Neural progenitor cell (in vitro differentiated cells): ENCODE measurements at places on chromosomes 13 and 19.
A peak's percentile ranks its signal among the peaks of the same experiment; 100 is the strongest.

GRCh38 chr19:12946092-12946721 is 545 bp downstream of the RAD23A start:
- peak; percentile 94 for DNase-seq

DNA sequence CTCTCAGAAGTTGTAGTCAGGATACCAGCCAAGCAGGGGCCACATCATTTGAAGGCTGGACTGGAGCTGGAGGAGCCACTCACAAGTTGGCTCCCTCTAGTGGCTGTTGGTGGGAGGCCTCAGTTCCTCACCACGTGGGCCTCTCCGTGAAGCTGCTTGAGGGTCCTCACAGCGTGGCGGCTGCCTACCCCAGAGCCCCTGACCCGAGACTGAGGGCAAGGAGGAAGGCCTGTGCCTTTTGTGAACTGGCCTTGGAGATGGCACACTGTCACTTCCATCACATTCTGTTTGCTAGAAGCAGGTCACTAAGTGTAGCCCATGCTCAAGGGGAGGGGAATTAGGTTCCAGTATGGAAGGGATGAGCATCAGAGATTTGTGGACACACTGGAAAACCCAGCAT is 14.6 kb downstream of the GNA11 start:
- DNase-seq = peak; percentile 86

DNA sequence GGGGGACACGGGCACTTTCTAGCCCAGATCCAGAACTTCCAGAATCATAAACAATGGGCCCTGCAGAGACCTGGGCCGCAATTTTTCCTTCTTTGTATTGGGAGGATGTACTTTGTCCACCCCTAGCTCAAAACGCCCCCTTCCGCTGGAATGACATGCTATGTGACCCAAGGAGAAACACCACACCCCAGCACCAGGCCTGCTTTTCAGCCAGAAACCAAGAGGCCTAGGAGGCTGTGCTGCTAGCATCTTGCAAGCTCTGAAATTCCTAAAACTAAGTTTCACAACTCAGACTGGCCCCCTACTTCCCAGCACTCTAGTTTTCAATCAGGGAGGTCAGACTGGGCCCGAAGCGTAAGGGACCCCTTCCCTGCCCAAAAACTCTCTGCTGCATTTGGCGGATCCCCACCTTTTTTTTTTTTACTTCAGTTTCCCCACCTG is 538 bp downstream of the LSM4 start:
- DNase-seq = peak; percentile 81

- DNase-seq = no peak
These were observed 5.8 kb upstream of the B9D2 start for GRCh38 chr19:41369769-41370168.

DNA sequence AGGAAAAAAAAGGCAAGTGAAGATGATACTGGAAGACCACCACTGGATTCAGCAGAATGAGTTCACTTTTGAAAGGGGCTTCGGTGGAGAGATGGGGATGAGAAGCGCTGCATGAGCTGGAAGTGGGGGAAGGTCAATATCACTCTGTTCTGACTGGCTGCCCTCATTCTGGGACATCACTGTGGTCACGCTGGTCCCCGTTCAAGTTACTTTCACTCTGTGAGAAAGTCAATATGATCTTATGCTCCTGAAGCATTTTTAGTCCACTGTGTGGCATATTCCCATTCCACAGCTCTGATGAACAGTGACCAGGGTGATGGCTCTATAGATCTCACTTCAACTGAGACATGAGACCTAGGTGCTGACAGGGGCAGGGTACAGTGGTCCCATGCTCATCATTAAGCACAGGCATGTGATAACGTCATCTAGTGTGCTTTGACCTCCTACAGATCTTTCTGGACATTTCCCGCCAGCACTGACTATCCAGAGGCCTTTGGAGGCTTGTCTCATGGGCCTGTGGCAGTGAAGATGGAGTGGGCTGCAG is 40.2 kb upstream of the GPR183 start:
- no peak for DNase-seq

- peak; percentile 36 for DNase-seq
These were observed 324.0 kb downstream of the GPC5 start for GRCh38 chr13:91722267-91722884.

DNA sequence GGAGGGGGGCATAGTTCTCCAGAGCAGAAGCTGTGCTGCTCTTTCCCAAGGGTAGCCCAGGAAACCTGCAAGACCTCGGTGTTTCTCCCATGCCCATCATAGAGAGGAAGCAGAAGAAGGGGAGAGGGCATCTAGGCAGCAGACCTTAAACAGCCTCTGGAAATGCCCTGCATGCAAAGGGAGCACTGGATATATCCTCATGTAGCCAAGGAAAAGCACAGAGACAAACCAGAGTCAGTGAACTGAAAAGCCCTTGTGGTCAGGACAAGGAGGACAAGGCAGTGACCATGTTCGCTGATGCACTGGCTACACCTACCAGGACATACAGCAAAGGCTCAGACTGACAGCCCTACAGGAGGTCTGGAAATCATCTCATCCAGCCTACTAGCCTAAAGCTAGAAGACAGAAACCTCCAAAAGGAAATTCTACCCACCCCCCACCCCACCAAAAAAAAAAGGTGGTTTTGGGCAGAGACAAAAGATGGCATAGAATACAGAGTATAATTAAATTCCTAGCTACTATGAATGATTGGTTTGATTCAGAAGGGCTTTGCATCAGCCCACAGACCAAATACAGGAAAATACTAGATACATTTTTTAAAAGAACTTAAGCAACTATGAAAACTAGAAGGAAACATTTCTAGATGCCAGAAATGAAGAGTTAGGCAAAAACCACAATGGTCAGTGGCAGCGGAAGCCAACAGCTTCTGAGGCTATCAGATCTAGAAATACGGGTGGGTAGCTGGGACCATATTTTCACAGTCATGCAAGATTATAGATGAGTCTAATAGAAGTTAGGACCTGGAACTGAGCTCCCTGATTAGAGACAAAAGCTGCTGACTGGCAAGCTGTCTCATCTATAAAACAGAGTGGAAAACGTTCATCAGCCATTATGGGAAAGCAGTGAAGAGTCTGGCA is 4.4 kb upstream of the TBC1D4 start:
- DNase-seq = peak; percentile 3

- no peak for DNase-seq
These were observed 1.6 kb downstream of the CYSLTR2 start for GRCh38 chr13:48655291-48655690.

- DNase-seq = no peak
These were observed 29.9 kb downstream of the LAIR2 start for GRCh38 chr19:54532528-54532927.

- DNase-seq = peak; percentile 3
These were observed 817.8 kb upstream of the PCDH9 start for GRCh38 chr13:68047889-68048288.

DNA sequence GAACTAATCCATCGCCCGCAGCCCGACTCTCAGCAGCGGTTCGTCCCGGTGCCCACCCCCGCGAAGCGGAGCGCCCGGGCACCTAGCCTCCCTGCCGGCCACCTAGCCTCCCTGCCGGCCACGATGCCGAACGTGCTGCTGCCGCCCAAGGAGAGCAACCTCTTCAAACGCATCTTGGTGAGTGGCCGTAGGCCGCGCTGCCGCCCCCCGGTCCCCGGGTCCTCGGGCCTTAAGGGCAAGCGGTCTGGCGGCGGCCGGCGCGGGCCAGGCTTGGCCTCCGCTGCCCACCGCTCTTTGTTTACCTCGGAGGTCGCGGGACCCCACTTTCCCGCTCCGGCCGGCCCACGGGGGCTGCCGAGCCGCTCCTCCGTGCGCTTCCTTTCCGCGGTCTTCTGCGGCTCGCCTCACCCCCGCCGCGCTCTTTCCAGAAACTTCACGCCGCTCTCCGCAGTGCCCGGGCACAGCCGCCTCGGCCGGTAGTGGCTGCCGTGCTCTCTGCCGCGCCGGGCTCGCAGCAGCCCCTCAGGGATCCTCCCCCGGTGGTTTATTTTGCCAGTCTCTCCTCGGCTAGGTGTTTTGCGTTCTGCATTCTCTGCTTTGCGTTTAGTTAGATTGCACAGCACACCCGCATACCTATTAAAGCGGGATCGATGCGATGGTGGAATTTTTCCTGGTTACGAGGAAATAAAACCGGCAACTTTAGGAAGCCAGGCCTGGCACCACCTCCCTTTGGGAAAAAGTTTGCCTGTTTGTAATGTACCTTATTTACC is 524 bp downstream of the NAA16 start:
- DNase-seq = peak; percentile 70

DNA sequence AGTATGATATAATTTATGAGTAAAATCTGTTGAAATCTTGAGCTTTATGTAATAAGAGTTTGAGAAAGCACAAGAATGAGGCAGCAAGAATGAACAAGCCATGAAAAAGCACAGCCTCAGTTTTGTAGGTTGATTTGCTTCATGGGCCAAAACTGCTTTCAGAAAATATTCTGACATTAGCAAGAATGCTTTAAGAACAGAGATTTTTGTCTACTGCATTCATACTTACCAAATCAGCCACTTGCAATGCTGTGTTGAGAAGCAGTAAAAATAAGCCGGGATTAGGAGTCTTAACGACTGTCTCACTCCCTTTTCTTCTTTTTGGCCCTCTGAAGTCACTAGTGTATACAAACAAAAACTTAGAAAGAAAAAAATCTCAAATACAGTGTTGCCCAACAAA is 114.5 kb downstream of the POSTN start:
- DNase-seq = no peak

DNA sequence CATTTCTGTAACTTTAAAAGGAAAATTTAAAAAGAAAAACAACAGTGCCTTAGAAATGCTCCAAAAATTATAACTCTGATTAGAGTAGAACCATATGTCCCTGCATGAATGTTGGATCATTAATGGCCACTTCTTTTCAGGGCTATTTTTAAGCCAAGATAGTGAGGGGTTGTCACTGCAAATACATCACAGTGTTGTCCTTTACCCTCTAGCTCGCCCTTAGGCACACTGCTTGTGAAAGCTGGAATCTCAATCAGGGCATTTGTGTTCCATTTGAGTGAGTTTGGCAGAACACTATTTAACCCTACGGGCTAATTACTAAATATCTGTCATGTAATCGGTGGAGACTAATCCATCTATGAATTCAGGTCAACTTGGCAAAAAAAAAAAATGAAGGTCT is 212.2 kb downstream of the NHLRC3 start:
- no peak for DNase-seq

GRCh38 chr19:40571831-40572495 is 4.7 kb upstream of the SHKBP1 start:
- no peak for DNase-seq

- DNase-seq = no peak
These were observed 2.0 kb upstream of the DMWD start for GRCh38 chr19:45794627-45795026.

- DNase-seq = no peak
These were observed 40.5 kb upstream of the NBEA start for GRCh38 chr13:34901572-34901971.

DNA sequence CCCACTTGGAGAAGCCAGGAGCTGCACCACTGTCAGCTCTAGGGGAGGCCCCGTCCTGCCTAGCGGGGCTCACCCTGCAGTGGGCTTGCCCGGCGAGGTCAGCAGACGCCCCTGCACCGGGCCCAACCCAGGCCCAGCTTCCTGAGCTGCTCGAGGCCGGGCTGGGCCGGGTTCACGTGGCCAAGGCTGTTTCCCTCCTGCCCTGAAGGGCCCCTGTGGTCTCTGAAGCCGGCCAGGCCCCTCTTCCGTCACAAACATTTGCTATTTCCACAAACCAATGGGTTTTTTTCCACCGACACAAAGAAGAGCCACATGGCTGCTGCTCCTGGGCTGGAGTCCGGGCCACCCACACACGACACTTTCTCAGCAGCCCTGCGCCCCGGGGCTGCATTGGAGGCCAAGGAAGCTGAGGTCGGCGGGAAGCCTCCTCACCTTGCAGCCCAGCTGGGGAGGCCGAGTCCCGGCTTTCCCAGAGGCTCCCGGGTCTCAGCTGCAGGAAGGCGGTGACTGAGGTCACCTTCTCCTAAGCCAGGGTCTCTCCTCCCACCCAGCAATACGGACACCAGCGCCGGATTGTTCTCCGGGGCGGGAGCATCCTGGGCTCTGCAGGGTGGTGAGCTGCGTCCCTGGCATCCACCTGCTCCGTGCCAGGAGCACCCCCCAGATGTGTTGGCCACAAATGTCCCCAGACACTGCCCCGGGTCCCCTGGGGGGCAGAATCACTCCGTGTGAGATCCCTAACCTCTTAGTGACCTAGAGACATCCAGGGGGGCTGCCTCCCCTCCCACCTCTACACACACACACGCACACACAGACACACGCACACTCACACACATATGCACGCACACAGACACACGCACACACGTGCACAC is 80.5 kb downstream of the GADD45B start:
- no peak for DNase-seq

DNA sequence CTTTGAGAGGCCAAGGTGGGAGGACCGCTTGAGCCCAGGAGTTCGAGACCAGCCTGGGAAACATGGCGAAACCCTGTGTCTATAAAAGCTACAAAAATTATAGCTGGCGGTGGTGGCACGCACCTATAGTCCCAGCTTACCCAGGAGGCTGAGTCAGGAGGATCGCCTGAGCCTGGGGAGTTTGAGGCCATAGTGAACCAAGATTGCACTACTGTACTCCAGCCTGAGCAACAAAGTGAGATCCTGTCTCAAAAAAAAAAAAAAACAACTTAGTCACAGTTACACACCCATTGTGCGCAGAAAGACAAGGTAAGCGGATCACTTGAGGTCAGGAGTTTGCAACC is 728 bp upstream of the DENND1C start:
- no peak for DNase-seq

DNA sequence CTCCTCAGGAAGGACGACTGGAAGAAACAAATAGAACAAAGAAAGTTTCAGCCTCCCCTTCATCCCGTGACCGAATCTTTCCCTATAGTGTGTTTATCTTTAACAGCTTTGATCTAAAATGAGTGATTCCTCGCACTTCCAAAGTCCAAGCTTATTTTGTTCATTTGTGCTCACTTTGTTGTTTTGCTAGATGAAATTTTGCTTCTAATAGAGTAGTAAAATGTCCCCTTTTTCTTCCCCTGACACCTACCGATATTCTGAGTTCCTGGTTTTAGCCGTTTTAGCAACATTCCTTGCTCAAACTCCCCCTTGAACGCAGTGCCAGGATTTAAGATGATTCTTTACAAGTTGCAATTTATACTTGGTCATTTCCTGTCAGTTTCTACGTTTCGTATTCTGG is 204.2 kb downstream of the FGF9 start:
- DNase-seq = no peak

GRCh38 chr13:73940098-73940497 is 194.1 kb downstream of the KLF12 start:
- no peak for DNase-seq

- no peak for DNase-seq
These were observed 22.3 kb downstream of the IER2 start for GRCh38 chr19:13172346-13173138.
